ENCODE measurements at places on chromosomes 12 and 14.

GRCh38 chr12:87612996-87613395 is 416.2 kb downstream of the C12orf50 start:
- H3K27ac ChIP-seq = no peak overlapping the region
- H3K4me1 ChIP-seq = no peaks in the 10 kb centered on the region
- no peak for DNase-seq
- no peaks in the 10 kb centered on the region for H3K36me3 ChIP-seq
- no peaks in the 10 kb centered on the region for H3K27me3 ChIP-seq

DNA sequence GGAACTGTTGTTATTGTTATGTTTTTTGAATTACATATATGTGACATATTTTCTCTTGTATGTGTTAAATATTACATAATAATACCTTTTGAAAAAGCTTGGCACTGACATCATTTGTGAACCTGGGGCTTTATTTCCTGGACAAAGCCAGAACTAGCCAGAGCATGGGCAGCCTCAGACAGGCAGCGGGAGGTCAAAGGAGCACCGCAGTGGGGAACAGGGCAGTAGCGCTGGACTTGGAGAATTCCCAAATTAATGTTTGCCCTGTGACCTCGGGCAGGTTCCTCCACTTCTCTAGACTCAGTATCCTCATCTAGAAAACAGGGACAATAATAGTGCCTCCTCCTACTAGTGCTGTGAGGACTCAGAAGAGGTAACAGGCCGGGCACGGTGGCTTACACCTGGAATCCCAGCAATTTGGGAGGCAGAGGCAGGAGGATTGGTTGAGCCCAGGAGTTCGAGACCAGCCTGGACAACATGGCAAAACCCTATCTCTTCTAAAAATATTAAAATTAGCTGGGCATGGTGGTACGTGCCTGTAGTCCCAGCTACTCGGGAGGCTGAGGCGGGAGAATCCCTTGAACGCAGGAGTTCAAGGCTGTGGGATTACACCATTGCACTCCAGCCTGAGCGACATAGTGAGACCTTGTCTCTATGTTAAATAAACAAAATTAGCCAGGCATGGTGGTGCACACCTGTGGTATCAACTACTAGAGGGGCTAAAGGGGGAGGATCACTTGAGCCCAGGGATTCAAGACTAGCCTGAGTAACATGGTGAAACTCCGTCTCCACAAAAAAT is 27.3 kb upstream of the ITPK1 start:
- H3K36me3 ChIP-seq = no peaks in the 10 kb centered on the region
- H3K27ac ChIP-seq = no peak overlapping the region
- no peaks in the 10 kb centered on the region for H3K4me1 ChIP-seq

- peak overlapping the region; percentile 94 for H3K4me3 ChIP-seq
- H3K27me3 ChIP-seq = no peaks in the 10 kb centered on the region
- H3K27ac ChIP-seq = peak overlapping the region; percentile 95
Observed at GRCh38 chr14:100306998-100307765, 938 bp upstream of the SLC25A29 start.

- peaks cover 75% of the 10 kb centered on the region for H3K36me3 ChIP-seq
- H3K27me3 ChIP-seq = no peaks in the 10 kb centered on the region
- H3K4me3 ChIP-seq = no peak overlapping the region
- no peak for DNase-seq
- no peaks in the 10 kb centered on the region for H3K4me1 ChIP-seq
Observed at GRCh38 chr12:95283371-95283770, 65.8 kb downstream of the VEZT start.

- peak overlapping the region; percentile 89 for H3K4me3 ChIP-seq
- peaks cover 22% of the 10 kb centered on the region for H3K36me3 ChIP-seq
- H3K4me1 ChIP-seq = no peaks in the 10 kb centered on the region
- no peak overlapping the region for H3K27ac ChIP-seq
- DNase-seq = no peak
Observed at GRCh38 chr12:53230108-53230845, 1.7 kb downstream of the RARG start.

DNA sequence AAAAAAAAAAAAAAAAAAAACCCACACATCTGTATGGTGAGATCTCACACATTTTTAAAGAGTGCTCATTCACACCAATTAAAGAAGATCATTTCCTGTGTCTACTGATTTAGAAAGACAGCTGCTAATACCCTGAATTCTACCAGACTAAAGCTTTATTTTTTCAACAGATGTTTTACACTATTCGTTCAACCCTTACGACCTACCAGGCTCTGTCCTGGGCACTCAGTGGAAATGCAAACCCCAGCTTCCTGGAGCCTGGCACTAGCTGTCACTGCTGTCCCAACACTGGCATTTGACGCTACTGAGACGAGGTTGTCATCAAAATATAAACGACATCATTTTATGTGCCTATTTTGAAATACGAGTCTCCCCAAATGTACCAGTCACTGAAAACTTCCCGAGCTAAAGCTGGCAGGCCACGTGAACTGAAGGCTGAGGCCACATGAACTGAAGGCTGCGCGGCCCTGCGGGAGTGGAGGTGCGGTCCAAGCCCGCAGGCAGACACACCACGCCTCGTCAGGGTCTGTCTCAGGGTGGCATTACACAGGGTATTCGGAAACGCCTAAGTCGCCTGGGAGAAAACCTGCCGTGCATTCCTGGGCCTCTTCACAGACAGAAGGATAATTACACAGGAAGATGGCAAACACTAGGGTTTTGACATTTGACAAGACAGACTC is 27.2 kb downstream of the SLC15A4 start:
- H3K4me3 ChIP-seq = no peak overlapping the region
- H3K4me1 ChIP-seq = no peaks in the 10 kb centered on the region
- no peak for DNase-seq
- H3K36me3 ChIP-seq = peaks cover 95% of the 10 kb centered on the region

Measured in tibial nerve (tissue), 4 donors.